ENCODE measurements at places on chromosomes 7 and 10.

- no peak for DNase-seq
Measured at GRCh38 chr7:100152937-100153666, 4.4 kb downstream of the LAMTOR4 start.

GRCh38 chr7:47093320-47094234 is 488.3 kb downstream of the TNS3 start:
- no peak for DNase-seq

DNA sequence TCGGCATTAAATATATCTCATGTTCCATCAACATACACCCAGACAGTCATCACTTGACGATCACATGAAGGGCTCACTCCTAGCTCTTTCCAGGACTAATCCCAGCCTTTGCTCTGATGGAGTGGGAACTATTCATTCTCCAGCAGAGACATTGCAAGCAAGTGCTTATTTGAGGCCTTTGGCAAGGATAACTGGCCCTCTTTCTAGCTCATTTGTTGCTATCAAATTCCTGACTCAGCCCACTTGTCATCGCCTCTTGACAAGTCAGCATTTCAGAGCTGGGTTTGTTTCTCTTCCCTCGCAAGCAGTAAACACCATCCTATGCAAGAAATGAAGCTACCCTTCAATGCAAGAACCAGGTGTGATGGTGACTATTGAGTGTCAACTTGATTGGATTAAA is 1165.7 kb upstream of the AUTS2 start:
- no peak for DNase-seq

DNA sequence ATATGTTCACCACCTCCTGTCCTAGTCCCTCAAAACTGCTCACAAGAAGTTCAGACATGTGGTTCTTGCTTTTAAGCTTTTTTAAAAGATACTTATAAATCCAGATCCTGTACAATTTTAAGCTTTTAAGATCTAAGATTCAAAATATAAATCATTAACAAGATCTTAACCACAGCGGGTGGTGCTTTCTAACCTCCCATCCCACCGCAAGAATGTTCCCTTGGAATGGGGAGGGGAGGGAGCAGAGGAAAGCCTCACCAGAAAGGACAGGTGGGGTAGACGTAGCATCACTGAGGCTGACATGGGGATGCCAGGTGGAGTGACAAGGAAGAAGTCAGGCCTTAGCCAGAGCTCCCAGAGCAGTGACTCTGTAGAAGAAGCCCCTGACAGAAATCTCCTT is 133.5 kb downstream of the C1GALT1 start:
- DNase-seq, result no peak

DNA sequence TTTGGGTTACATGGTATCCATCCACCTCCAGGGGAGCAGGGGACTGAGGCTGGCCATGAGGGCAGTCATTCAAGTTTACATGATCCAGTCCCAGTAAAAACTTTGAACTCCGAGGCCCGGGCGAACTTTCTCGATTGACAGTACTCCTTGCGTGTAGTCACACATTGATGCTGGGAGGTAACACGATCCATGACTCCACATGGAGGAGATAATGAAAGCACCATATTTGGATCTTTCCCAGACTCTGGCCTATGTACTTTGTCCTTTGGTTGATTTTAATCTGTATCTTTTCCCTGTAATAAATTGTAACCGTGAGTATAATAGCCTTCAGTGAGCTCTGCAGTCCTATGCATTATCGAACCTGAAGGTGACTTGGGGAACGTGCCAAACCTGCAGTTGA is 401.6 kb downstream of the KCNMA1 start:
- no peak for DNase-seq

- no peak for DNase-seq
Measured at GRCh38 chr7:139940866-139941265, 111.8 kb downstream of the TBXAS1 start.

GRCh38 chr10:129029851-129030602 is 437.0 kb upstream of the MGMT start:
- no peak for DNase-seq

GRCh38 chr10:88138319-88138848 is 275.0 kb downstream of the PTEN start:
- no peak for DNase-seq

- DNase-seq, result no peak
Measured at GRCh38 chr7:103867874-103868273, 121.6 kb downstream of the RELN start.

- DNase-seq, result no peak
Measured at GRCh38 chr7:74466196-74466813, 12.6 kb downstream of the GTF2IRD1 start.

- DNase-seq, result no peak
Measured at GRCh38 chr7:43151076-43151475, 38.6 kb downstream of the HECW1 start.

GRCh38 chr10:124541076-124541903 is 79.7 kb downstream of the LHPP start:
- no peak for DNase-seq

- DNase-seq, result no peak
Measured at GRCh38 chr10:113644185-113645120, 19.4 kb downstream of the NRAP start.

GRCh38 chr10:22854935-22855421 is 72.9 kb upstream of the ARMC3 start:
- no peak for DNase-seq

GRCh38 chr7:108561047-108561619 is 8.4 kb downstream of the THAP5 start:
- DNase-seq, result no peak

DNA sequence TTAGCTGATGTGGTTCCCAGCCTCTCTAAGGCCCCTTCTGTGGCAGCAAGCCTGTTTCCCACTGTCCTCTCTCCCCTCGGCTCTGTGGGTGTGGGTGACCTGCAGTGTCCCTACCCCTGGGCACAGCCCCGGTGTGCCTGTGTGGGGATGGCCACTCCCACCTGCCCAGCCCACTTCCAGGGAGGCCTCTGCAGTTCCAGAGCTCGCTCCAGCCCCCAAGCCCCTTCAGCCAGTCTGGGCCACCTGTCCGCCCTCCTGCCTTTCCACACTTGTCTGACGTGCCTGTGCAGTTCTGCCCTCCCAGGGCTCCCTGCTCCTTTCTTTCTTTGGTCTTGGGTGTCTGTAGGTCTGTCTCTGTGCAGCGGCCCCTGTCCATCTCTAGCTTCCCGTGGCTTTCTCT is 127.0 kb upstream of the PPIF start:
- DNase-seq, result no peak

GRCh38 chr7:47957156-47957555 is 8.9 kb upstream of the PKD1L1 start:
- no peak for DNase-seq

DNA sequence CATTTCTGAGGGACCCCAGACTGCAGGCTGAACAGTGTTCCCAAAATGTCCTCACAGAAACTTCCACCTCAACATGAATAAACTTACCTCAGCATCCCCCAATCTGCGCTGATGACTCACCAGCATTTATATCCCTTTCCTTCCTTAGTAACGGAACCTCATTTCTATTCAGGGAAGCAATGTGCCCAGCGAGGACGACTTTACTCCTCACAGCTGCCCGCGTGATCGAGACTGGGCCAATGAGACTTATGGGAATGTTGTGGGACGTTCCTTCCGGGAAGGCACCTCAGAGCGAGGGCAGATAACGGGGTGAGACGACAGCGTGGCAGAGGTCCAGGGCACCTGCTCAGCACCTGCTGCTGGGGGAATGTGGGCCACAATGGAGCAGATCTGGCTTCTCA is 73.1 kb upstream of the CAMK2B start:
- no peak for DNase-seq

DNA sequence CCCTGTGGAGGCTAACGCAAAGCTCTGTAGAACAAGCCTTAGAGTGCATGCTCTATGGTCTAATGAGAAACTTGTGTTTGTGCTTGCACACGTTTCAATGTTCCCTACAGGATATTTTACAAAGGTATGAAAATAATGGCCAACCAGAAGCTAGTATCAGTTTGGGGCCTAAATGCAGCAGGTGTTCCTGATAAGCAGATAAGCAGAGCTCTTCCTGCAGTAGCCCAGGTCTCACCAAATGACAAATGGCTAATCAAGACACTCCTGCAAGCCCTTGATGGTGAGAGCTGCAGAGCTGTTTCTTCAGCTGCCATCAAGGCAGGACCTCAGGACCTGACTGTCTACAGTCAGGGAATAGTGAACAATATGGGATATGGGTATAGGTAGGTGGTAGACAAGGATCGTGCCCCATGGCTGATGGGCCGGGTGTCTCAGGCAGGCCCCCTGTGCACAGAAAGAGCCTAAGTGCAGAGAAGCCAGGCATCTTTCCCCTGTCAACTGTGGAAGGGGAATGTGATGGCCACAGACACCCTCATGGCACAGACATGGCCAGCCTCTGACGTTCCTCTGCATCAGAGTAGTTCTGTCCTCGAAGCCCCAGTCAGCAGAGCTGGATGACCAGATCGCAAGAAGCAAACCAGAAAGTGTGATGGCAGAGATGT is 23.2 kb upstream of the RASSF4 start:
- no peak for DNase-seq

GRCh38 chr7:142882338-142882678 is 3.2 kb downstream of the TRPV6 start:
- DNase-seq, result no peak

GRCh38 chr7:78967046-78967445 is 486.4 kb downstream of the MAGI2 start:
- no peak for DNase-seq

GRCh38 chr7:117229350-117229749 is 93.5 kb downstream of the WNT2 start:
- DNase-seq, result no peak

GRCh38 chr7:109772161-109772560 is 1202.5 kb downstream of the DNAJB9 start:
- no peak for DNase-seq

- DNase-seq, result no peak
Measured at GRCh38 chr10:49429458-49429857, 33.6 kb upstream of the DRGX start.

GRCh38 chr10:119416855-119417254 is 125.7 kb downstream of the RGS10 start:
- DNase-seq, result peak; percentile 20

- DNase-seq, result no peak
Measured at GRCh38 chr7:47087866-47088265, 494.0 kb downstream of the TNS3 start.

- DNase-seq, result no peak
Measured at GRCh38 chr10:31071232-31072005, 39.8 kb upstream of the ZNF438 start.

DNA sequence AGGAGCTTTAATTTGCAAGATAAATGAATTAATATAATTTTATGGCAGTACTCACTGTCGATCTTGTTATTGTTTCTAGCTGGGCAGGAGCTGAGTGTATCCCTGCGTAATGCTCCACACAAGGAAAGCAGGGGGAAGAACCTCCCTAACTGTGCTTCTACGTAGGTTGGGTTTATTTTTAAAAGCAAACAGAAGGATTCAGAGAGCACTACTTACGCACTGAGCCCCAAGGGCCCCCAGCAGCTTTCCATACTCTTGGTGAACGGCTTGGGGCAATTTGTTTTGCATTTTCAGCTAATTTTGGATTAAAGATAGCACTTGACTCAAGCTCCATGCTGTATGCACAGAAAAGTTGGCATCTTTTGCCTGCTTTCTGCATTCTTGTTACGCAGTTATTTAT is 9.6 kb downstream of the DUSP5 start:
- no peak for DNase-seq

- DNase-seq, result no peak
Measured at GRCh38 chr10:59678884-59679301, 30.8 kb downstream of the SLC16A9 start.

GRCh38 chr10:78865931-78866717 is 202.6 kb upstream of the ZMIZ1 start:
- DNase-seq, result no peak

DNA sequence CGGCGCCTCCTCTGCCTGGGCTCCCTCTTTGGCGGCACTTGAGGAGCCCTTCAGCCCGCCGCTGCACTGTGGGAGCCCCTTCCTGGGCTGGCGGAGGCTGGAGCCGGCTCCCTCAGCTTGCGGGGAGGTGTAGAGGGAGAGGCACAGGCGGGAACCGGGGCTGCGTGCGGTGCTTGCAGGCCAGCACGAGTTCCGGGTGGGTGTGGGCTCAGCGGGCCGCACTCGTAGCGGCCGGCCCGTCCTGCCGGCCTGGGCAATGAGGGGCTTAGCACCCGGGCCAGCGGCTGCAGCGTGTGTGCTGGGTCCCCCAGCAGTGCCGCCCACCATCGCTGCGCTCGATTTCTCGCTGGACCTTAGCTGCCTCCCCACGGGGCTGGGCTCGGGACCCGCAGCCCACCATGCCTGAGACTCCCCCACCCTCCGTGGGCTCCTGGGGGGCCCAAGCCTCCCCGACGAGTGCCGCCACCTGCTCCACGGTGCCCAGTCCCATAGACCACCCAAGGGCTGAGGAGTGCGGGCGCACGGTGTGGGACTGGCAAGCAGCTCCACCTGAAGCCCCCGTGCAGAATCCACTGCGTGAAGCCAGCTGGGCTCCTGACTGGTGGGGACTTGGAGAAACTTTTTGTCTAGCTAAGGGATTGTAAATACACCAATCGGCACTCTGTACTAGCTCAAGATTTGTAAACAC is 73.8 kb upstream of the KMT2E start:
- DNase-seq, result no peak

GRCh38 chr10:127992376-127992775 is 85.5 kb downstream of the PTPRE start:
- no peak for DNase-seq

- DNase-seq, result no peak
Measured at GRCh38 chr7:106075937-106076336, 36.2 kb downstream of the SYPL1 start.

GRCh38 chr7:108813251-108814014 is 243.8 kb downstream of the DNAJB9 start:
- DNase-seq, result no peak

- DNase-seq, result no peak
Measured at GRCh38 chr10:100858747-100859483, 53.8 kb upstream of the SLF2 start.

DNA sequence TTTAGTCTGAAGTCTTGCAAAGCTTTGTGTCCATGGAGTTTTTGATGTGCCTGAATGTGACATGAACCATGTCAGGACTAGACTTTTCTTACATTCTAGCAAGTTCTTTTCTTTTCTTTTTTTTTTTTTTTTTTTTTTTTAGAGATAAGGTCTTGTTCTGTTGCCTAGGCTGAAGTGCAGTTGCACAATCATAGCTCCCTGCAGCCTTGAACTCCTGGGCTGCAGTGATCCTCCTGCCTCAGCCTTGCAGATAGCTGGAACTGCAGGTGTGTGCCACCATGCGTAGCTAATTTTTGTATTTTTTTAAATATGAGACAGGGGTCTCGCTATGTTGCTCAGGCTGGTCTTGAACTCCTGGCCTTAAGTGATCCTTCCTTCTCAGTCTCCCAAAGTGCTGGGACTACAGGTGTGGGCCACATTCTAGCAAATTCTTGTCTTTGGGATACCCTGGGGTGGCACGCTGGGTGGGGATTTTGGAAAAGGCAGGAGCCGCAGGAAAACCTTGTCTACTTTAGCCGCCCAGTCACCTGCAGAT is 152.8 kb downstream of the SVIL start:
- DNase-seq, result no peak

DNA sequence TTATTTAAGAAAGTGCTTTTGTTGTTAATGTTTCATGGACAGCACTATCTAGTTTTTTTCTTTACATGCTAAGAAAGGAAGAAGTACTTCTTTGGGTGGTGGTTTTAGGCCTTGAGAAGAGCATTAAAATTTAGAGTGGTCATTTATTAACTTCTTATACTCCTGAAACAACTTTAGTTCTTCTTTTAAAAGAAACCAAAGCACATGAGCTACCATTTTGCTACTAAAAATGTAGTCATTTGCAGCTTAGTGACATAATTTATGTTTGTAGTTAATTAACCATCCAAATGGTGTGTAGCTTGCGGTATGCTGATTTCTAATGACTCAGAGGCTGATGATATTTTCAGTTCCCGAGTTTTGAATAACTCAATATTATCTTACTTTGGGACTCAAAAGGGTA is 207.5 kb downstream of the BBS9 start:
- DNase-seq, result no peak

GRCh38 chr10:63115732-63116383 is 17.3 kb upstream of the NRBF2 start:
- DNase-seq, result no peak
